ENCODE measurements at places on chromosomes 2 and 18.

DNA sequence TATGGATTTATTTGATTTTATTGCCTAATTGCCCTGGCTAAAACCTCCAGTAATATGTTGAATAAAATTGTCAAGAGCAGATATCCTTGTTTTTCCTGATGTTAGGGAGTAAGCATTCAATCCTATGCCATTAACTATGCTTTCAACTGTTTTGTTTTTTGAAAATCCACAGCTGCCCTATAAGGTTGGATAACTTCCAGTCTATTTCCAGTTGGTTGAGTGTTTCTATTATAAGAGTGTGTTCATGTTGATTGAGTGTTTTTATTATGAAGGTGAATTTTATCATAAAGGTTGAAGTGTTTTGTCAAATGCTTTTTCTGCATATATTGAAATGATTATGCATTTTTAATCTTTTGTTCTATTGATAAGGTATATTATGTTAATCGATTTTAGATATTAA is 149.9 kb upstream of the SCN7A start:
- DNase-seq: no peak

- no peak for DNase-seq
Measured at GRCh38 chr2:39356922-39357639, 80.0 kb downstream of the MAP4K3 start.

- DNase-seq: no peak
Measured at GRCh38 chr2:229725716-229726574, 11.6 kb upstream of the DNER start.

- DNase-seq: no peak
Measured at GRCh38 chr2:60546756-60547420, 6.6 kb downstream of the BCL11A start.

DNA sequence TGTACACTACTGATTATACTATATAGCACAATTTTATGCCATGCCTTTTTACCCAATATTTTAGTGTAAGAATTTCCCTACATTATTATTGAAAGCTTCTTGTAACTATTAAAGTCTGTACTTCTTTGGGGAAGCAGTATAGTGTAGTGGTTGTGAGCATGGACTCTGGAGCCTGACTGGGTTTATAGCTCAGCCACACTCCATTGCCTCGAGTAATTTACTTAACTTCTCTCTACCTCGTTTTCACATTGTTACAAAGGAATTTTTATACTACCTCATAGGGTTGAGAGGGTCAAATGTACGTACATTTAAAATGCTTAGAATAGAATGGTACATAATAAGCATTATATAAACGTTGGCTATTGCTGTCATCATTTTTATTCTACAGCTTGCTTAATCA is 139.2 kb downstream of the UBR3 start:
- DNase-seq: no peak

DNA sequence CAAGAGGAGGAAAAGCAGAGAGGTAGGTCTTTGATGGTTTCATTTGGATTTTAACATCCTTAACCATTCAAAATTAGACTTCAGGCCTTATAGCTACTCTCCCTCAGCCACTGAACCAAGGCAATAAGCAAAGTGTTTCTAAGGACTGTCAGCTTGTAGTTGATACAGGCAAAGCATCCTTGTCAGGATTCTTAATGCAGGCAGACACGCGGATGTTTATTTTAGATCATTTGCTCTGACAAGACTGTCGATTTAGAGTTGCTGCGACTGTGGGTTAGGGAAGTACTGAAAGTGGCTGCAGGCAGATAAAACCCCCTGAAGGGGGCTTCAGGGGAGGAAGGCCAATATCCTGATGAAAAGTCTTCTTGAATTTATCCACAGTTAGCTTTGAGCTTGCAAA is 46.6 kb downstream of the CDH20 start:
- DNase-seq: no peak

DNA sequence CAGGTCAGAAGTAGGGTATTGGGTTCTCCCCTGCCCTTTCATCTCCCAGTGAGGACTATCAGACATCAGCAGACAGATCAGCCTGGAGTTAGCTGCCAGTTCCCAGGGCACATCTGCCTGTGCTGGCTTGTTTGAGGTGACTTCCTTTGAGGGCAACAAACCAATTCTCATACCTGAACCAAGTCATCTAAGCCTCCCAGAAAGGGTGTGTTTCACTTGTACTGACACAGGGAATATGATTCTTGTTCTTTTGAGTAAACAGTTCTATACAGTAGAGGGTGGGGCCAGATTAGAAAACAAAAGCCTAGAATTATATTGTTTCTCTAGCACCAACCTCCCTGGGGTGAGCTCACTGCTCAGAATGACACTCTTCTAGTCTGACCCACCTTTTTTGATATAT is 591.9 kb downstream of the SLC4A3 start:
- DNase-seq: no peak

- no peak for DNase-seq
Measured at GRCh38 chr2:154455866-154456265, 242.6 kb upstream of the KCNJ3 start.

DNA sequence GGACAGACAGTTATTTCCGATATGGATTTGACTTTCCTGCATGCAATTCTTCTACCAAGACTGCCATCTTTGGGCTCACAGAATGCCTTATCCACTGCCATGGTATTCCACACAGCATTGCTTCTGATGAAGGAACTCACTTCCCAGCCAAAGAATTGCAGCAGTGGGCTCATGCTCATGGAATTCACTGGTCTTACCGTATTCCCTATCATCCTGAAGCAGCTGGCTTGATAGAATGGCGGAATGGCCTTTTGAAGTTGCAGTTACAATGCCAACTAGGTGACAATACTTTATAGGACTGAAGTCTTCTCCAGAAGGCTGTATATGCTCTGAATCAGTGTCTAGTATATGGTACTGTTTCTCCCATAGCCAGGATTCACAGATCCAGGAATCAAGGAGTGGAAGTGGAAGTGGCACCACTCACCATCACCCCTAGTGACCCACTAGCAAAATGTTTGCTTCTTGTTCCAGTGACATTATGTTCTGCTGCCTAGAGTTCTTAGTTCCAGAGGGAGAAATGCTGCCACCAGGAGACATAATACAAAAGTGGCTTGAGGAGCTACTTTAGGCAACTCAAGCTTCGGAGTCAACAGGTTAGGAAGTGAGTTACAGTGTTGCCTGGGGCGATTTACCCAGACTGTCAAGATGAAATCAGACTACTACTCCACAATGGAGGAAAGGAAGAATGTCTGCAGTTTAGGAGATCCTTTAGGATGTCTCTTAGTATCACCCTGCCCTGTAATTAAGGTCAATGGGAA is 23.8 kb upstream of the SMAD4 start:
- DNase-seq: no peak

- DNase-seq: no peak
Measured at GRCh38 chr2:166924967-166925366, 36.7 kb downstream of the XIRP2 start.

- DNase-seq: no peak
Measured at GRCh38 chr18:13517369-13517768, 209.0 kb downstream of the FAM210A start.

- no peak for DNase-seq
Measured at GRCh38 chr2:7795778-7796563, 878.8 kb downstream of the RNF144A start.

DNA sequence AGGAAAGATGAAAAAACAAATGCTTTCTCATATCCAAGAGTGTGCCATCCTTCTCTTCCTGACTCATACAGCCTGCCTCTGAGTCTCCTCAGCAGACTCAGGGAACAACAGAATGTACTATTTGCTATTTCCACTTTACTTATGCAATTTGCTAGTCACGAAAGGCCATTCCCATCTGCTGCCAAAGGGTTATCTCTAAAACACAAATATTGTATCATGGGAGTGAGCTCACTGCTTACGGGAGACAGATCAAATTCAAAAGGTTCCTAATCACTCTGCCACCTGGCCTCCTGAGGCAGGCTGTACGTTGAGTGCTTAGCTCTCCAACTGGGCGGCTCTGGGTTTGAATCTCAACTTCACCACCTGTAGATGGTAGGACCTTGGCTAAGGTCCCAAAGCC is 92.0 kb downstream of the GAREM1 start:
- no peak for DNase-seq

All from HS-27A (cell line).